ENCODE measurements at places on chromosomes 1 and 21.

DNA sequence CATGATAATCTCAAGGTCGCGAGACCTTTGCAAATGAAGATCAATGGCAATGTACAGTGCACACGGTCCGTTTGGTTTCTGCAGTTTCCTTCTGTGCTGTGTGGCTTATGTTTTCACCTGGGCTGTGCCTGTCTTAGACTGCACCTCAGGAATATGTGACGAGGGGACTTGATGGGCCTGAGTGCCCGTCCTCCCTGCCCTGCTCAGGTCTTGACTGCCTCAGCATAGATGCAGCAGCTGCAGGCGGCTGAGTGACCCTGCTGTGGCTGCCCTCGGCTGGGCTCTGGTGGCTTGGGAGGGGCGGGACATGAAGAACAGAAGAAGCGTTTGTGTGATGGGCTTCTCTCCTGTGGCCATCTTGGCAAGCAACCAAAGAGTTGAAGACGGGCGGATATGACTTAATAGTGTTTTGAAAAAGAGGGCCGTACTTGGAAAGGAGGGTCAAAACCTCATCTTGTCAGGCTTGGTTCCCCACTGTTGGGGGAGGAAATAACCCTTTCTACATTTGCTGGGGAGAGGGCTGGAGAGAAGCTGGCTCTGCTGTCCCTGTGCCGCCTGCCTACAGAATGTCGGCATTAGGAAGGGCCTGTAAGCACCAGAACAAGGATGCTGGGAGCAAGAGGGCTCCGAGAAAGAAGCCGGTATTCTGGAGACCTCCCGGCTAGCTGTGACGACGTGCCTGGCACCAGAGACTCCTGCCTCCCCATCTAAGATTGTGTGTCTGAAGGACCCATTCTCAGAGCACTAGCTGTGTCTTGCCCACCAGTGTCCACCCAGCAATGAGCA lies 7.1 kb downstream of the MYBPHL start:
- peak; percentile 64 for DNase-seq

DNA sequence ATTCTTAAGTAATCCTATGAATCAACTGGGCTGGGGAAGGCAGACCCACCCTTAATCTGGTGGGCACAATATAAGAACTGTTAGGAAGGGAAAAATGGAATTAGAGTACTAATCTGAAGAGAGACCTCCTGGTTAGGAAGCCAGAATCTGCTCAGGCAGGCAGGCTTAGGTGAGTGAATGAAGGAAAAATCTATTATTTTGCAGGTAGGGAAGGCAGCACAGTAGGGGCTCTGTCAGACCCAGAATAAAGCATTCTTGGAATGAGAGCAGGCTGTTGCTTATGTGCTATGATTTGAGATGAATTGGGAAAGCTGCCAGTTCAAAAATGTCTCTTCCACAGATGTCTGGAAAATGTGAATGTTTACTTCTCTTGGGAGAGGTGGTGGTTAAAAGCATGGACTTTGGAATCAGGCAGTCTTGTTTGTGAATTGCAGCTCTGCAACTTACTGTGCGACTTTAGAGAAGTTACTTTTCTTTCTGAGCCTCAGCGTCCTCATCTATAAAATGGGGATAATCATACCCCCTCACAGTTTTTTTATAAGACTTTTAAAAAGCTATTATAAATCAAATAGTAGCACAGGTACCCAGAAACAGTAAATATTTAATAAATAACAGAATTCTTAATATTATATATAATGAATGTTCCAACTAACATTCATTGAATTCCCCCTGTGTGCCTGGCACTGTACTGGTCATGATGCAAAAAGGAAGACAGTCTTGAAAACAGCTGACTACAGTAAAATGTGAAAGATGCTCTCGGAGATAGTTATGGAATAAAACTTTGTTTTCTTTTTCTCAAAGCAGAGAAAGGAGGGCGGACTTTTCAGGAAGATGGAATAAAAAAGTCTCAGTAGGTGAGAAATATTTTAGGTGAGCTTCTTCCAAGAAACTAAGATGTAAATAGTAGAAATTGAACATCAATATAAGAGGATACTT lies 15.3 kb upstream of the ZNF644 start:
- no peak for DNase-seq

DNA sequence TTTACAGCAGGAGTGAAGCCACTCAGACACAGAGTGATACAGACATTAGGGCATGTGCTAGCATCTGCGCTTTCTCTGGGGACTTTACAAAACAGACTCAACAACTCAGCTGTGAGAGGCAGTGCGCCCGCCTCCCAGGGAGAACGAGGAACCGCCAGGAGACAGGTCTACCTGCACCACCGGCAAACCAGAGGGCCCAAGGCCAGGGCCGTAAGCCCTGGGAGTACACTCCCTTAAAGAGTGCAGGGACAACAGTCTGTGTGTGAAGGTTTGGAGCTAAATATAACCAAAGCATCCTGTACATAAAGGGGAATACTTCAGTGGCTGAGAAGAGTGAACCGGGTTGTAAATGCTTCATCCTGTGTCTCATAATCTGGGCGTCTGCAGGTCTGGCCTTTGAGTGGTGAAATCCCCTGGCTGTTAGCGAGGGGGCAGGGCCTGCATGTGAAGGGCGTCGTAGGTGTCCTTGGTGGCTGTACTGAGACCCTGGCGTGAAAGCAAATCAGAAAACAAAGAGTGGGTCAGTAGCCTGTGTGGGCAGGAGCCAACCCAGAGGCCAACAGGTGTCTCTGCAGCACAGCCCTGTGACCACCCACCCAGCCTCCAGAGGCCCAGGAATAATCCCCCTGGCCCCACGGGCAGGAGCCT lies 86.9 kb downstream of the CD247 start:
- DNase-seq, result no peak

DNA sequence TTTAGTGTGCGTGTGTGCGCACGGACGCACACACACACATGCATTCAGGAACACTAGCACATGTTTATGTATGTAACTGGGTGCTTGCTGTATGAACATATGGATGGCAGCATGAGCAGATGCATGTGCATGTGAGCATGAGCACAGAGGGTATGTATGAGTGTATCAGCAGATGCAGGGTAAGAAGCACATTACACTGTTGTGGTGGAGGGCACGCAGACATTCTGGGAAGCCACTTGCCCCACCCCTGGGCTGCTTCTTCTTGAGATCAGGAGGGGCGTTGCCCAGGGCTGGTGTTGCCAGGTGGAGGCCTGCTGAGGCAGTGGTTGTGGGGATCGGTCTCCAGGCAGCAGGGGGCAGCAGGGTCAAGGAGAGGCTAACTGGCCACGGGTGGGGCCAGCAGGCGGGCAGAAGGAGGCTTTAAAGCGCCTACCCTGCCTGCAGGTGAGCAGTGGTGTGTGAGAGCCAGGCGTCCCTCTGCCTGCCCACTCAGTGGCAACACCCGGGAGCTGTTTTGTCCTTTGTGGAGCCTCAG lies 3.9 kb upstream of the P3R3URF start:
- DNase-seq, result peak; percentile 22

DNA sequence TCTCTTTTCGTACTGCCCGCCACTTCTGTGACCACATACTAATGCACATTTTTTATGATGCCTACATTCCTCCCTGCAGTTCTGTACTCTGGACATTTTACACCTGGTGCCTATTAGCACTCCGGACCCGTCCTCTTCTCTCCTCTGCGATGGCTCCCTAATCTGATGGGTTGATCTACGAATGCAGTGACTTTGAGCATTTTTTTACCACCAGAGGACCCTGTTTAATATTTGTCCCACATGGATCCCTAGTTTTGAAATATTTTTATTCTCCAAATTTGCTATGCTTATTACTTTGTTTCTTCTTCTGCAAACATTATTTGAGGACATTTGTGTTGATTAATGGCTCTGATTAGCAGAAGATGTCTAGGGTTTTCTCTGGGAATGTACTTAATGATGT lies 5.2 kb downstream of the PPFIA4 start:
- DNase-seq, result no peak

GRCh38 chr1:27416387-27417111 lies 24.1 kb downstream of the GPR3 start:
- no peak for DNase-seq

DNA sequence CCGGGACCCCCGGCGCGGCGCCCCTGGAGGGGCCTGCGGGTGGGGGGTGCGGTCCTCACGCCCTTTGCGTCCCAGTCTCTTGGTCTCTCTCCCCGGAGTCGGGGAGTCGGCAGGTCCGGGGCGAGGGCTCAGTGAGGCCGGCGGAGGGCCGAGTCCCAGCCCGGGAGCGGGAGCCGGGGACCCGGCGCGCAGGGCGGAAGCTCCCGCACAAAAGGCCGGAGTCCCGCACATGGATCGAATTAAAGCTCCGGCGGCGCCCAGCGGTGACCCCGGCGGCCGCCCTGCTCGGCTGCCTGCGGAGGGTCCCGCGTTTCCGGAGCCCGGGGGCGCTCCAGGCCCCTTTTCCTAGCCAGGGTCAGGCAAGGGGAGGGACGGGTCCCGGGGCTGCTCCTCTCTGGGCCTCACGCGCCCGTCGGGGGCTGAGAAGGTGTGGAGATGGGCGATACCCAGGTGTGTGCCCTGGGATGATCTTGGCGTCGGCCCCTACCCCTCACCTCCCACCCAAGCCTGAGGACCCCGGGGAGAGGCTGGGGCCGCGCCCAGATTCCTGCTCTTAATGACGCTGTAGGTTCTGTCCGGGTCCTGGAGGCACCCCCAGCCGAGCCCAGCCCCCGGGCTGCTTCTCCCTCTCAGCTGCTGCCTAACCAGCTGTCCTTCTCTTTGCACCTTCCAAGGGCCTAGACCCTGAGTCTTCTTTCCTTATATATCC lies 512 bp downstream of the FBLIM1 start:
- no peak for DNase-seq

- peak; percentile 54 for DNase-seq
These were observed 47.0 kb downstream of the C1orf198 start for GRCh38 chr1:230821346-230821745.

GRCh38 chr1:2003541-2004131 lies at the start of gene CFAP74:
Gene CFAP74 (minus strand): TSS chr1:2003786. CDS start chr1:1990956, 12,830 bp downstream.
- DNase-seq, result peak; percentile 14

DNA sequence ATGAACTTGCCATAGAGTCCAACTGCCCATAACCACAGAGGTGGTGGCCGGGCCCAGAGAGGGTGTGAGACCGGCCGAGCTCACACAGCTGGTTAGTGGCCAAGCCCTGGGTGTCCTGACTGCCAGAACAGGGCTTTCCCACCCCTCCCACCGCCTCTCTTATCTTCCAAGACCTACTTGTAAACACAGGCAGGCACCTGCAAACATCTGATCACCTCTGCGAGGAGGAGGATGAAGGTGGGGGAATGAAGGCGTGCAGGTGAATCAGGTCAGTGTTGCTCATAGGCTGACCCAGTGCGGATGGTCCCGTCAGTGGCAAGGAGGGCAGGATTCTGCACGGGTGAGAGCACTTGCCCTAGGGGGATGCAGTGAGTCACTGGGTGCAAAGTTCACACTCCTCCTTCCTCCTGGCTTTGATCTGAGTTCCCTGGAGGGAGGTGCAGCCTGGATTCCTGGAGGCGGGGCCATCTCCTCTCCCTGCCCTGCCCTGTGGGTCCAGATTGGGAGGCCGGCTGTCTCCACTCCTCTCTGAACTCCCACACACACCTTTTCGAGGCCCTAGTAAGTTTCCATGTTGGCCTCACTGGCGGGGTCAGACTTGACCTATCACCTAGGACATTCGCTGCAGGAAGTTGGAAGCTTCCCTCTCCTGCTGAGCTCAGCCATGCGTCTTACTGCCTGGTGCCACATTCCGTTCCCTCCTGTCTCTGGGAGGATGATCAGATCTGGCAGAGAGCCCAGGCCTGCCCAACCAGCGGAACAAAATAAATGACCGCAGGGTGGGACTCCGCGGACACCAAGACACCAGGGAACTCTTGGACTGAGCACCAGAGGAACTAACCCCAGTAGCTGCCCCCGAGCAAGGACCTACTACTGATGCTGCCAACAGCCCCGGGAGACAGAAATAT lies 7.3 kb downstream of the UQCRHL start:
- DNase-seq, result no peak

DNA sequence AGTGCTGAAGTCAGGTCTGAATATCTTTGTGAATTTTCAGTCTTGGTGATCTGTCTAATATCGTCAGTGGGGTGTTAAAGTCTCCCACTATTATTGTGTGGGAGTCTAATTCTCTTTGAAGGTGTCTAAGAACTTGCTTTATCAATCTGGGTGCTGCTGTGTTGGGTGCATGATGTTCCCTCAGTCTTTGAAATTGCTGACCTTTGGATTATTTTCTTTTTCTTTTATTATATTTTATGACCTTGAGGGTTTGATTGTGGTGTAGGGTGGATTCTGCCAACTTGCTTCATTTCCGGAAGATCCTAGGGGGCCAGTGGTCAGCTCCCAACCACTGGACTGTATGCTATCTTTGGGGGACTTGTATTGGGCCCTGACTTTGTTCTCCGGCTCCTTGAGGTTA lies 415.3 kb downstream of the USP25 start:
- no peak for DNase-seq

DNA sequence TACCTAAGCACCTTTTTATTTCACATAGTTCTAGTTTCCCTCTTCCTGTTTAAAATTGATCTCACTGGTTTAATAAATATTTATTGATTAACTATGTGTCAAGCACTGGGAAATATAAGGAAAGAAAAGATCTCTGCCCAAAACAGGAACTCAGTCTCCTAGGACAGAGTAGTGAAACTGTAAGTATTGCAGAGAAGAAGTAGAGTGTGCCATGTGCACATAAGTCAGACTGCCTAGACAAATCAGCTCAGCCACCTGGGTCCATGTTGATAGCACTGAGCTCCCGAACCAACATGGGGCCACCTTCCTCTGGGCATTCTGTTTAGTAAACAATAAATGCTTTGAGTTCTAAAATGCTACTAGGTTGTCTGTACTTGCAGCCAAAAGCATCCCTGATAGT lies 9.8 kb upstream of the SSX2IP start:
- DNase-seq, result no peak
